Activated naive CD4-positive, alpha-beta T cell treated with anti-CD3 and anti-CD28 coated beads for 36 hours (primary cell): ENCODE measurements at places on chromosomes 12 and 14. TPM values are rescaled to one million over a fixed set of nuclear protein-coding genes. Genes with fewer than 3 reads are reported as not detected.

- no peaks in the 10 kb centered on the region for H3K4me1 ChIP-seq
- no peaks in the 10 kb centered on the region for H3K36me3 ChIP-seq
- H3K27ac ChIP-seq = no peak overlapping the region
- DNase-seq = no peak
- peaks cover 2% of the 10 kb centered on the region for H3K27me3 ChIP-seq
Measured at GRCh38 chr14:32514681-32515080, 185.6 kb downstream of the AKAP6 start.

DNA sequence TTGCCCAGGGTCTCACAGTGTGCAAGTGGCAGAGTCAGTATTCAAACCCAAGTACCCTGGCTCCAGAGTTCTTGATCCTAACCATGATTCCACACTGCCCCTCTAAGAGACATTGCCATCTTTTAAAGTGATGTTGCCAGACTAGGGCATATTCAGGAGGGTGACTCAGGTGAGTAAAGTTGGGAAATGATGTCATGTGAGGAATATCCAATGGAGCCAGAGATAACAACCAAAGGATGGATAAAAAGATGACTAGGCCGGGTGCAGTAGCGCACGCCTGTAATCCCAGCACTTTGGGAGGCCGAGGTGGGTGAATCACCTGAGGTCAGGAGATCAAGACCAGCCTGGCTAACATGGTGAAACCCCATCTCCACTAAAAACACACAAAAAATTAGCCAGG, 85.6 kb downstream of the SMOC1 start:
- H3K4me1 ChIP-seq = no peaks in the 10 kb centered on the region
- no peak for DNase-seq
- no peak overlapping the region for H3K4me3 ChIP-seq
- H3K27ac ChIP-seq = no peak overlapping the region

DNA sequence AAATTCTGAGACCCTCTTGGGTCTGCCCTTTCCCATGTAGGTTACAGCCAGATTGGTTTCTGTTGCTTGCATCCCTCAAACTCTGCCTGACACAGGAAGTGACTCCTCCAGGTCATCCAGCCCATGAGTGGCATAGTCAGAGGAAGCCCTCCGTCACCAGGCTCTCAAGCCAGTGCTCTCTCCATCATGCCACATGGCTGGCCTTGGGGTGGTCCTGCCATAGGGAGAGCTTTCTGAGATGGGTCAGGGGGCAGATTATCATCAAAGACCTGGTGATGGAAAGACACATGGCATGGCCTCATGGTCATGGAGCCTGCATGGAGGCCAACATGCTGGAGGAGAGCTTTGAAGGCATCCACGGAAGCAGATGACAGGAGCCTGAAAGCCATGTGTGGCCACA, 15.4 kb upstream of the CLMN start:
- peaks cover 9% of the 10 kb centered on the region for H3K27me3 ChIP-seq
- H3K4me3 ChIP-seq = no peak overlapping the region
- no peak for DNase-seq
- H3K36me3 ChIP-seq = no peaks in the 10 kb centered on the region
- no peak overlapping the region for H3K27ac ChIP-seq

DNA sequence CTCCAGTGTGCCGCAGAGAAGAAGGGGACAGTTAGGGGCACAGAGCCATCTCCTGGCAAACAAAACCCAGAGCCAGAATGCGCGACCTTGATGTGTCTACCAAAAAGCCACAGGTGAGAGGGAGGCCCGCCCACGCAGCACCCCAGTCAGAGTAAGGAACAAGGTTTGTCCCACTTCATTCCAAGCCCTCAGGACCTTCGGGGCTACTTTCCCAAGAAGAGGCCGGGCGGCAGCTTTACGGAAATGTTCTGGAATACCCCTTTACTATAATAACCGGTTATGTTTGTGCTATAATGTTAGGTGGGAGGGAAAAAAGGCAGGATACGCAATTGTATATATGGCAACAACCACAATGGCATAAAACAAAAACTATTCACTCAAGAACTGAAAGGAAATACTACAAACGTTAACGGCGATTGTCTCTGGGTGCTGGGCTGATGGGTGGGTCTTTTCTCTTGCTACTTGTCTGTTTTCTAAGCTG, 12.3 kb downstream of the CCDC88C start:
- no peaks in the 10 kb centered on the region for H3K27me3 ChIP-seq
- peaks cover 32% of the 10 kb centered on the region for H3K36me3 ChIP-seq
- DNase-seq = peak; percentile 72
- H3K4me3 ChIP-seq = peak overlapping the region; percentile 26

- no peak overlapping the region for H3K27ac ChIP-seq
- H3K27me3 ChIP-seq = no peaks in the 10 kb centered on the region
- DNase-seq = no peak
- no peaks in the 10 kb centered on the region for H3K36me3 ChIP-seq
Measured at GRCh38 chr12:127925971-127926370, 341.0 kb upstream of the TMEM132C start.

DNA sequence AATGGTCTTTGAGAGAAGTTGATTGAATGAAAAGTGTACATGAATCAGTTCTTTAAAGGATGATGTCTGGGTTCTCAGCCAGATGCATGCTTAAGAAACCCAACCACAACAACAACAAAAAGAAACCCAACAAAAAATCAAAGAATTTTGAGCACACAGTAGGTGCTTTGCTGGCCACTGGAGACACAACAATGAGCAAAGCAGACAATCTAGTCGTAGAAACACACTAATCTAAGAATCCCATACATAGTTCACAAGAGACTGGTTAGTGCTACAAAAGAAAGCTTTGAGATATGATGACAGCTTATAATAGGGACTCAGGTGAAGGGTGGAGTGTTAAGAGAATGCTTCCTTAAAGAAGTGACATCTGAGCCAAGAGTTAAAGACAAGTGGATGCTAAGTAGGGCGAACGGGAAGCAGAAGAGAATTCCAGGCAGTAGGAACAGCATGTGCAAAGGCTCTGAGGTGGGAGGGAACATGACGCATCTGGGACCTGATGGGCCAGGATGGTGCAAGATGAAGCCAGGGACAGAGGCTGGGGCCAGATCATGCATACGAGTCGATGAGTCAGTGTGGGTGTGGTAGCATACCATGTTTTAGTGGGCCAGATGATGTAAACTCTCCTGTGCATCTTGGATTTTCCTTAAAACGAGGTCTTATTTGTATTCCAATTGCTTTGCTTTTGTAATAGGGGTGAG, 4.6 kb upstream of the HIP1R start:
- H3K36me3 ChIP-seq = peaks cover 3% of the 10 kb centered on the region
- no peak for DNase-seq
- H3K4me1 ChIP-seq = peaks cover 10% of the 10 kb centered on the region

DNA sequence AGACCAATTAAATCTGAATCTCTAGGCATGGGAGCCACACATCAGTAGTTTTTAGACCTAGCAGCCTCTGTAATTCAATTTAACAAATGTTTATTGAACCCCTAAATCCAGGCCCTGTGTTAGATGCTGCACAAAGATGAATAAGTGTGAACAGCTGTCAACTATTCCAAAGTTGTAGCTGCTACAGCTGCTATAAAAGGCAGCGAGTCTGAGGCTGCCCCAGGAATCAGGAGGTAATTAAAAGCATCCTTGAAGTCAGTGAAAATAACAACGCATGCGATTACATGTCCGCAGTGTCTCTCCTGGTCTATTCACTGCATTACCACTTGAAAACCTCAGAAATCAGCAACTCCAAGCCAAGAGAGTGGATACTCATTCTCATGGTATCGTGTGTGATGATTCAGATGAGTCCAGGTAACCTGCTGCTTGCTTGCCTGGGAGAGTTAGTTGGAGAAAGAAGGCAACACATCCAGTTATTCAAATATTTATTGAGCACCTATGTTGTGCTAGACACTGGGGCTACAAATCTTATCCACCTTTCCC, 34.9 kb upstream of the DDHD1 start:
- peaks cover 16% of the 10 kb centered on the region for H3K4me1 ChIP-seq
- no peak overlapping the region for H3K4me3 ChIP-seq
- no peak for DNase-seq
- H3K27me3 ChIP-seq = no peaks in the 10 kb centered on the region

- no peak overlapping the region for H3K27ac ChIP-seq
- no peaks in the 10 kb centered on the region for H3K27me3 ChIP-seq
- no peak overlapping the region for H3K4me3 ChIP-seq
- no peaks in the 10 kb centered on the region for H3K4me1 ChIP-seq
Measured at GRCh38 chr12:100058482-100059029, 73.8 kb upstream of the ANKS1B start.

DNA sequence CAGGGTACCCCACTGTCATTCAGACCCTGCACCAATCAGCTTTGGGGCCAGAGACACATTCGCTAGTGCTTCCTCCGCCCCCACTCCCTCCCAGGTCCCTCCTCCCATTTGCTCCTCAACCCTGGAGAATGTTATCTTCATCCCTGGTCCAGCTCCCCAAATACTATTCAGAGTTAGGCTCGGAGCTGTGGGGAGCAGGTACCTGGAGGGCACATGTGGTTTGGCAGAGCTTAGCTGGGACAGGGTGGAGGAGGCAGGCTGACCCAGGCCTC, 19.5 kb downstream of the VSX2 start:
- H3K27ac ChIP-seq = no peak overlapping the region
- no peaks in the 10 kb centered on the region for H3K27me3 ChIP-seq
- peaks cover 7% of the 10 kb centered on the region for H3K4me1 ChIP-seq
- H3K4me3 ChIP-seq = no peak overlapping the region

GRCh38 chr12:132561427-132562156, 48.8 kb downstream of the LRCOL1 start:
- peaks cover 5% of the 10 kb centered on the region for H3K4me1 ChIP-seq
- H3K4me3 ChIP-seq = peak overlapping the region; percentile 75
- no peak overlapping the region for H3K27ac ChIP-seq
- peak; percentile 24 for DNase-seq
- H3K27me3 ChIP-seq = peaks cover 7% of the 10 kb centered on the region

DNA sequence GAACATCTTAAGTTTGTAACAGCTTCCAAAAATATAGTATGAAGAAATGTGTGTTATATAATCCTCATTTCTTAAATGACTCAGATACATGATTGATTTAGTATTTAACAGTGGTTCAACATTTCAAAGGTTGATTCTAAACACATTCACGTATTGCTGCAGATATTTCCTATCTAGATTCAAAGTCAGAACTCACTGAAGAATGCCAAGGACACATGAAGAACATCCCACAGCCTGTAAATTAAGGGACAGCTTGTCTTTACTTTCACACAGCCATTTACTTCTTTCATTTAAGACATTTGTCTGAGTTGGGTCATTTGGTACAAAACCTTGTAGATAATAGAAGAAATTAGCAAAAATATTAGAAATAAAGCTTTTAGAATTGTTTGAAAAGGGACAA, 66.9 kb upstream of the CPSF6 start:
- H3K4me3 ChIP-seq = no peak overlapping the region
- no peak for DNase-seq
- H3K36me3 ChIP-seq = no peaks in the 10 kb centered on the region
- no peaks in the 10 kb centered on the region for H3K27me3 ChIP-seq
- no peak overlapping the region for H3K27ac ChIP-seq

- no peak overlapping the region for H3K27ac ChIP-seq
- H3K4me1 ChIP-seq = no peaks in the 10 kb centered on the region
- DNase-seq = no peak
- no peaks in the 10 kb centered on the region for H3K36me3 ChIP-seq
Measured at GRCh38 chr14:81728447-81728846, 194.8 kb upstream of the SEL1L start.

DNA sequence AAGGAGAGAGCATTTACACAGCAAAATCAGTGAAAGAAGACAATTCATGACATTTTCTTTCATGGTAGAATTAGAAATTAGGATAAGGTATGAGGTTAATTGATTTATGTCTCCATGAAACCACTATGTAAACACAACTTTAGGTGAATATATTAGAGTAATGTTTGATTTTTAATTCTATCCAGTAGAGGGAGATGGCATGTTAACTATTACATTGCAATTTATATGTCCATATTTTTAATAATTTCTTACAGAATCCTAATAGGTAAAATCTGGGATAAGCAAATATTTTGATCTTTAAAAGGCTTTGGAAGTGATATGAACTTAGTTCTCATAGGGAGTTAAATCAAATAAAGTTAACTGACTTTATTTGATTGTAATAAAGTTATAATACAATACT, 373.4 kb upstream of the PDE3A start:
- H3K27me3 ChIP-seq = no peaks in the 10 kb centered on the region
- H3K4me1 ChIP-seq = no peaks in the 10 kb centered on the region
- no peak overlapping the region for H3K27ac ChIP-seq
- no peak overlapping the region for H3K4me3 ChIP-seq
- H3K36me3 ChIP-seq = no peaks in the 10 kb centered on the region

DNA sequence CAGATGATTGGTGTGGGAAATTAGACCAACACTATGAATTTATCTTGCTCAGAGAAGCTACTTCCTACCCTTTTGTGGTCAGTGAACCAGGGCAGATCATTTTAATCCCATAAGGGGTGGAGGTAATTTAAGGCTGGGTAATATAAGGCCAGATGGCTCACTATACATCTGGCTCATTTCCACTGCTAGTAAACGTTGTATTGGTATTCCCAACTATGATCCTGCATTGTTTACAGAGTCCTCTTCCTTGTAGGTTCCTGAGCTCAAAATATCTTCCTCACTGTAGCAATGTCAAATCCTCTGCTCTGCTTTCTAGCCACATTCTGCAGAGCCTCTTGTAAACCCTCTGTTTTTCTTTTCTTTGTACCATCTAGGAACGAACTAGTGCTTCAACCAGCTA, 93.0 kb upstream of the MGAT4C start:
- H3K4me3 ChIP-seq = no peak overlapping the region
- H3K27ac ChIP-seq = no peak overlapping the region
- H3K36me3 ChIP-seq = no peaks in the 10 kb centered on the region
- no peak for DNase-seq
- H3K4me1 ChIP-seq = no peaks in the 10 kb centered on the region

DNA sequence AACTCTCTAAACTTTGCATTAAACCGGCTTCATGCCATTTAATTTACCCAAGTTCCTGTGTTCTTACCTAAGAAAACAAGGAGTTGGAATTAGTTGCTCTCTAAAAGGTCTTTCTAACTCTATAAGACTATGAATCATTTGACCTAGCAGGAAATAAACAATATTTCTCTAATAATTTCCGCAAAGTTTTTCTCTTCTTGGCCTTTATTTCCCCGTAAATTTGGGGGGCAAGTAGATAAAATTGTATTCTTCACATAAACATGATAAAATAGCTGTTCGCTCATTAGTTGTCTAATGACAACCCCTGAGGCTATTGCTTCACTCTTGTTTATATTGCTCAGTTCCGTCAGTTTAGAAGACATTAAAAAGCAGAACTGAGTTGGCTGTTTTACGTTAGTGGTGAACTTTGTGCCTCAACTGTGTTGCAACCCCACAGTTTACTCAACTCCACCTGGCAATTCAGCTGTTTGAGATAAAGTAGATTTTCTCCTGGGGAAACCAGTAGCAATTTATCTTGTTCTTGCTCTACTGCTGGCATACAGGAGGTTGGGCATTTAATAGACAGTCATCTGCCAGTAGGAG, 74.7 kb downstream of the BTG1 start:
- H3K36me3 ChIP-seq = peaks cover 10% of the 10 kb centered on the region
- H3K4me3 ChIP-seq = no peak overlapping the region
- peaks cover 45% of the 10 kb centered on the region for H3K4me1 ChIP-seq
- H3K27ac ChIP-seq = no peak overlapping the region
- H3K27me3 ChIP-seq = no peaks in the 10 kb centered on the region

- no peak for DNase-seq
- no peak overlapping the region for H3K4me3 ChIP-seq
- no peaks in the 10 kb centered on the region for H3K27me3 ChIP-seq
- no peaks in the 10 kb centered on the region for H3K4me1 ChIP-seq
Measured at GRCh38 chr12:95593266-95593871, 42.1 kb upstream of the USP44 start.

SERPINA6 gene
- total RNA-seq = not detected

KCNMB4 gene
- 0.54 TPM for total RNA-seq

NOVA1 gene
- not detected for total RNA-seq

GPRC5A gene
- 0.64 TPM for total RNA-seq

STAT6 gene
- total RNA-seq = 188 TPM

RPL10L gene
- total RNA-seq = not detected

TAS2R43 gene
- total RNA-seq = 0.26 TPM

NGB gene
- total RNA-seq = not detected
